Fibroblast of the aortic adventitia (primary cell): ENCODE measurements at places on chromosomes 12 and 14.

DNA sequence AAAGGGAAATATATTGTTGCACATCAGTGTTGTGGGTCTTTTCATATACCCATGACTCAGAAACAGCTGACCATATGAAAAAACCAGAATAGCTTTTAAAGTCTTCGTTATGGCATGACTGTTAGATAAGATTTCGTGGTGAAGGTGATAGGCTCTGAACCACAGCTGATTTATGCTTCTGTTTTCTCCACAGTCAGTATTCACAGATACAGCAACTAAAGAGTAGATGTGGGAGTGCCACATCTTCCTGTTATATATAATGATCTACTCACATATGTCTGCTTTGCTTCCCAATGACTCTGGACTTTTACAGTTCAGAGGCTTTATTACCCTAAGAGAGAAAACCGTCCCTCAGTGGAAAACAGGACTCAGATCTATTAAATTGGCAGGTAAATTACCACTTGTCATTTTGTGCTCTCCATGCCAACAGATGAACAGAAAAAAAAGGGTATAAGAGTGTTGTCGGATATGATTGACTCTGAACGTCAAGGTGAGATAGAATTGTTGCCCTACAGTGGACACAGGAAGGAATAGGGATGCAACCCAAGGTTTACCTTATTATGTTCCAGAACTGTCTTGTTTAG lies 1037.1 kb downstream of the GALC start:
- no peak for DNase-seq

DNA sequence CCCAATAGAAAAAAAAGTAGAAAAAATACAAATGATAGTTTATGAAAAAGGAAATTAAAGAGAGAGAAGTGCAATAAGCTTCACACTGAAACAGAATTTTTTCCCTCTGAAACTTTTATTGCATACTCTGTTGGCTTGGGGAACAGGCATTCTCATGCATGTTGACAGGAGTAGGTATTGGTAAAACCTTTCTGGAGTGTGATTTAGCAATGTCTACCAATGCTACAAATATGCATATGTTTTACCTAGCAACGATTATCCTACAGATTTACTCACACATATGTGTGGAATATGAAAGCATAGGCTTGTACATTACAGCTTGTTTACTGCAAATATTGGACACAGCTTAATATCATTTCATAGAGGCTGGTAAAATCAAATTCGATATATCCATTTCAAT lies 125.7 kb upstream of the MYF6 start:
- no peak for DNase-seq

DNA sequence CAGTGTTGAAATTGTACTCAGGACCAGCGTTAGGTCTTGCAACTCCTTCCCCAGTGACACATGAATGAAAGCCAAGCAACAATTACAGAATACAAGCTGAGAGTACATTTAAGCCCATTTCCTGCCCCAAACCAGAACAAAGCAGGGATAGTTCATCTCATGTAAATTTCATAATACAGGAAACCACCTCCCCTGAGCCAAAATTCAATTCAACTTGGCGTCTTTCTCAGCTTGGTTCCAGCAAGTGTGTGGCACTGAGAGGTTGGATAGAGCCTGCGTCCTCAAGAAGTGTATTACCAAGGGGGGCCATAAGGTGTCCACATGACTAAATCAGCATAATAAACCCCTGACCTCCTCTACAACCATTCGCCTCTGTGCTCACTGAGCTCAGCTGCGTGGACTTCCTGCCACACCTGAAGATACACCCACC lies 278.9 kb upstream of the CRY1 start:
- peak; percentile 71 for DNase-seq

DNA sequence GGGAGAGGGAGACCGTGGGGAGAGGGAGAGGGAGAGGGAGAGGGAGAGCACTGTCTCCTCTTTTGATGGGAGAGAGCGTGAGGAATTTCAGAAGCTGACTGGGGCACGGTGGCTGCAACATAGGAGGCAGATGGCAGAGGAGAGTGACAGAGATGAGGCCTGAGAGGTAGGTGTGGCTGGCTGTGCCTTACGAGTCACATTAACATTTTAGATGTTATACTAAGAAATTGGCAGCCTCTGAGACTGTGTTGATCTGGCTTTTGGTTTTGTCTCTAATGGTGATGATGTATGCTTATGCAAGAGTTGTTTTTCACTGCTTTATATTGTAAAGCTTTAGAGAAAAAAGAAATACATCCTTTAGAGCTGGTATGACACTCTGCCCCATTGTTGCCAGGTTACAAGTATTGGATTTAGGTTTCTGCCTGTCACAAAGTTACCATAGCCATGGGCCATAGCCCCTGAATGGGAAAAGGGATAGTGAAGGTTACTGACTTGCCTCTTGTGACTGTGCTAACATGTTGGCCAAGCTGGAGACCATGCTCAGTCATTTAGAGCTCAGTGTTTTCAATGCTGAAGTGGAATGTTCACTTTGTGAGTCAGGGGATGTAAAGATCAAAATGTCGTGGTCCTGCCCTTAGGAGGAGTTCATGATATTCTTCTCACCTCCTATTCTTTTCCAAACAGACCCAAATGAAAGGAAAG lies 186.2 kb downstream of the SYNE2 start:
- DNase-seq = peak; percentile 34

- DNase-seq = peak; percentile 60
Observed at GRCh38 chr12:9039397-9039977, 50.1 kb downstream of the KLRG1 start.

- DNase-seq = no peak
Observed at GRCh38 chr12:19484738-19485137, 45.4 kb downstream of the AEBP2 start.

DNA sequence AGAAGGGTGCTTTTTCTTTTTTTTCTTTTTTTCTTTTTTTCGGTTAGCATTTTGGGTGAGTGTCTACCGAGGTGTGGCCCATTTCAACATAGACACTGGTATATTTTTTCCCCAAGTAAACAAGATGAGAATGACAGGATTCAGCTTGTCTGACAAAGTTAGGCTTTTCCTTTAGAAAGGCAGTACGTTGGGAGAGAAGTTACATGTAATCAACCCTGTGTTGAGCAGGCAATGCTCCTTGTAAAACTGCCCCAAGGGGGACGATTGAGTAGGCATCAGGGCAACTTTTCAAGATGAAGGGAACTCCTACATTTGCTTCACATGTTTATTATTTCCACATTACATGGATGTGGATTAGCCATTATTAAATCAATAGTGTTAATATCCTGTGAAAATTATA lies 1.7 kb downstream of the EMP1 start:
- no peak for DNase-seq

GRCh38 chr12:3204730-3205531 lies 127.8 kb downstream of the TSPAN9 start:
- DNase-seq = no peak

DNA sequence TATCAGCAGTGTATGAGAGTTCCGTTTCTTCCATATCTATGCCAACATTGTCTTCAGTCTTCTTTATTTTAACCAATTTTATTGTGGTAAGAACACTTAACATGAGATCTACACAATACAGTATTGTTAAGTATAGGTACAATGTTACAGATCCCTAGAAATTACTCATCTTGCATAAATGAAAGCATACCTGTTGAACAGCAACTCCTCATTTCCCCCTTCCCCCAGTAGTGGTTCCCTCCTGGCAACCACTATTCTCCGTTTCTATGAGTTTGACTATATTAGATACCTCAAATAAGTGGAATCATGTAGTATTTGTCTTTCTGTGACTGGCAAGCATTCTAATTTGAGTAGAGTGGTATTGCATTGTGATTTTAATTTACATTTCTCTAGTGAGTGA lies 150.5 kb downstream of the CRADD start:
- DNase-seq = no peak

- no peak for DNase-seq
Observed at GRCh38 chr14:30387871-30388270, 171.1 kb upstream of the G2E3 start.

DNA sequence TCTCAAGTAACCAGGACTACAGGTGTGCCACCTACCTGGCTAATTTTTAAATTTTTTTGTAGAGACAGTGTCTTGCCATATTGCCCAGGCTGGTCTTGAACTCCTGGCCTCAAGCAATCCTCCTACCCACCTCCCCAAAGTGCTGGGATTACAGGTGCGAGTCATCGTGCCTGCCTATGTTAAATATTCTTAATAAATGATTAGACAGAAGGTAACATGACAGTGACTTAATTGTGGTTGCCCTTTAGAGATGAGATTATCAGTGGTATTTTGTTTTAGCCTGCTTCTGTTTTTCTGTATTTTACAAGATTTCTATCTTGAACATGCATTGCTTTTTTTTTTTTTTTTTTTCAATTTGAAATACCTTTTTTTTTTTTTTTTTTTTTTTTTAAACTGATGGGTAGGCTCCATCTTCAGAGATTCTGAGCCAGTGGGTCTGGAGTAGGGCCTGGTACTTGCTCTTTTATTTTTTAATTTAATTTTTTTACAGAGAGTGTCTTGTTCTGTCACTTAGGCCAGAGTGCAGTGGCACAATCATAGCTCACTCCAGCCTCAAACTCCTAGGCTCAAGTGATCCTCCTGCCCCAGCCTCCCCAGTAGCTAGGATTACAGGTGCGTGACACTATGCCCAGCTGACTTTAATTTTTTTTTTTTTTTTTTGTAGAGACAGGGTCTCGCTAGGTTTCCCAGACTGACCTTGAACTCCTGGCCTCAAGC lies 88.4 kb downstream of the BORCS5 start:
- no peak for DNase-seq

DNA sequence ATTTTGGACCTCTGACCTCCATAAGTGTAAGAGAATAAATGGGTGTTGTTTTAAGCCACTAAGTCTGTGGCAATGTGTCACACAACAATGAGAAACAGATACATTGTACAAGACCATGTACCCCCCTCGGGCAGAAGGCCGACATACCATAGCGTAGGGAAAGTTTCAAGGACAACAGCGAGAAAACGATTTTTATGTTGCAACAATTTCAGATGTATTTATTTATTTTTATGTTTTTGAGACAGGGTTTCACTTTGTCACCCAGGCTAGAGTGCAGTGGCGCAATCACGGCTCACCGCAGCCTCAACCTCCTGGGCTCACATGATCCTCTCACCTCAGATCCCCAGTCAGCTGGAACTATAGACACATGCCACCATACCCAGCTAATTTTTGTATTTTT lies 136.4 kb upstream of the NCOR2 start:
- no peak for DNase-seq

- DNase-seq = peak; percentile 18
Observed at GRCh38 chr14:34436960-34437728, 24.9 kb downstream of the SPTSSA start.

DNA sequence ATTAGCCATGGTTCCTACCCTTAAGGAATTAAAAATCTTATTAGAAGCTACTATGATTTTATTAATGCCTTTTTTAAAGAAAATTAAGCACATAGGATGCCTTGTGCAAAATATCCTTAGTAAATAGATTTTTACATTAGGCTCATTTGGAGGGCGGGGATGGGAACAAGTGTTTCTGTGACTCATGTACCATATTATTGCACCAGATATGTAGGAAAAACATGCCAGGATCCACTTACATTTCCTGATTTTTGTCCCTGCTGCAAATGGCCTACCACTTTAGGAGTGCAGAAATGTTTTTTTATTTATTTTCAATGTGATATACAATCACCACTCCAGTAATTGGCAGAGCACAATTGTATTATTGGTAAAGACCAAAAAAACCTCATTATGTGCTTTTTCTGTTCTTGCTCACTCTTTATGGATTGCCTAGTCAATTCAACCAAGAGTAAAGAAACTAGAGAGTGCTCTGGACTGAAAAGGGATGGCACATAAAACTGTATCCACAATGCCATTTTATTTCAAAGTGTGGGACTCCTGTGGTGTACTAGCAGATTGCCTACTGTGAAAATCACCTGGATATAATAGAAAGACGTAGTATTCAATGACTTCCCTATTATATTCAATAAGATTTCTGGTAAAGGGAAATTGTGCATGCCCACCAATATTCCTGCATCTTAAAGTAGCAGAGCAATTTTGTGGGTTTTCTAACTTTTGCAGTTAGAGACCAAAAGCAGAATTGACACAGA lies 86.9 kb downstream of the ANO6 start:
- peak; percentile 43 for DNase-seq

DNA sequence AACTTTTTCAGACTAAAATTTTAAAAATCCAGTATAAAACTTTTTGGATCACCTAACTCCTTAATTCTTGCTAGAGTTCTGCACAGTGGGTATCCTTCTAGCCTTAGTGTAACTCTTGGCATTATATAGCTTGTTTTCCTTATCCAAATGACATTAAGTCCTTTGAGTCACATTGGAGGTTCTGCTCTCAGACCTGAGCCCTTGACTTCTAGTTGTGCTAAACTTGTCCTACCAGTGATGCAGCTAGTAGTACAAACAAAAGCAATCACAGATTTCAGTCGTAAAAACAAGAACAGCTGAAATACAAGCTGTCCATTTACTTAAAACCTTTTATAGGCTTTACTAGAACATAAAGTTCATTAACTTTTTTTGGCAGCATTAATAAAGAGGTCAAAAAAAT lies 10.5 kb downstream of the ZBTB1 start:
- no peak for DNase-seq

- DNase-seq = no peak
Observed at GRCh38 chr12:110165540-110166159, 41.5 kb downstream of the IFT81 start.

DNA sequence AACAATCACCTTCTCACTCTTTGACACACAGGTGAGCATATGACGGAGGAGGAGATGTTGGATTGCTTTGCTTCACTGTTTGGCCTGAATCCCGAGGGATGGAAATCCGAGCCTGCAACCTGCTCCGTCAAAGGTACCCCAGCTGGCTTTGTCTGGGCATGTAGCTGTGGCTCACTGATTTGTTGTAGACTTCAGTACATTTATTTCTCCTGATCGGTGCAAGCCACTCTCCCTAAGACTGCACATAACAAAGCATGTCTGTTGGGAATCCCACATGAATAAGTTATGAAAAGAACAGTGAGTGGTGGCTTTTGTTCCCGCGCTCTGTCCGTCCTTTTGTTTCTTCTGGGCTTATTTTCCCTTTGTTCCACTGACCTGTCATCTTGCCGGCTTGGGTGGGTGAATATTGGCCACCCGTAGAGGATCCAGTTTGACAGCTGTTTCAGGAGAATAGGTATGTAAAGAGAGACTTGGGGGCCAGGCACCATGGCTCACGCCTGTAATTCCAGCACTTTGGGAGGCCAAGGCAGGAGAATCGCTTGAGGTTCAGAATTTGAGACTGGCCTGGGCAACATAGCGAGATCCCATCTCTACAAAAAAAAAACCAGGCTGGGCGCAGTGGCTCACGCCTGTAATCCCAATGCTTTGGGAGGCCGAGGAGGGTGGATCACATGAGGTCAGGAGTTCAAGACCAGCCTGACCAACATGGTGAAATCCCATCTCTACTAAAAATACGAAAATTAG lies 20.0 kb upstream of the BCL7A start:
- no peak for DNase-seq

GRCh38 chr12:122947352-122947792 lies 18.9 kb downstream of the ABCB9 start:
- DNase-seq = no peak

- DNase-seq = no peak
Observed at GRCh38 chr12:89477633-89478279, 46.8 kb downstream of the GALNT4 start.

- peak; percentile 96 for DNase-seq
Observed at GRCh38 chr14:81220830-81221578, at the start of gene GTF2A1. Gene GTF2A1 (minus strand): TSS chr14:81220959. CDS start chr14:81220518, 441 bp downstream.
